Head of caudate nucleus (tissue), 42 donors: ENCODE measurements at places on chromosomes 7 and 10.

GRCh38 chr10:17216901-17217395 lies 11.1 kb upstream of the VIM start:
- DNase-seq, result no peak

GRCh38 chr10:62916141-62916603 lies 100.0 kb upstream of the EGR2 start:
- no peak for DNase-seq

GRCh38 chr10:60309371-60309770 lies 80.3 kb downstream of the ANK3 start:
- no peak for DNase-seq

GRCh38 chr10:128744092-128744491 lies 617.9 kb upstream of the MKI67 start:
- DNase-seq, result no peak

- DNase-seq, result no peak
These were observed 93.5 kb upstream of the GJD4 start for GRCh38 chr10:35511647-35512046.

- DNase-seq, result peak; percentile 93
These were observed 78.4 kb downstream of the RNF216 start for GRCh38 chr7:5702876-5703571.

GRCh38 chr10:118835682-118836326 lies 81.0 kb upstream of the CACUL1 start:
- no peak for DNase-seq

DNA sequence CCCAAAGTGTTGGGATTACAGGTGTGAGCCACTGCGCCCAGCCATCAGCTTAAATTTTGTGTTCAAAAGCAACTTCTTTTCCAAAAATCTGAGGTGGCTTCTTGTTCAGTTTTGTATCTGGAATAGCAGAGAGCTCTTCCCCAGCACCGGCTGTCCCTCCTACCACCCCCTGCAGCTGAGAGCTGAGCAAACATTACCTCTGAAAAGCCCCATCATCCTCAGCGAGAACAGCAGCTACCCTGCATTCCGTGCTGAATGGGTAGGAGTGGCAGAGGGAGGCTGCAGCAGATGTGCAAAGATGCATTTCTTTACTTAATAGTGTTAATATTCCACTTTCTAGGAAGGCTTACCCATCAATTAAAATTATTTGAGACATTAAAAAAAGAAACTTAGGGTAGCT lies 31.8 kb downstream of the CCM2 start:
- DNase-seq, result peak; percentile 83

DNA sequence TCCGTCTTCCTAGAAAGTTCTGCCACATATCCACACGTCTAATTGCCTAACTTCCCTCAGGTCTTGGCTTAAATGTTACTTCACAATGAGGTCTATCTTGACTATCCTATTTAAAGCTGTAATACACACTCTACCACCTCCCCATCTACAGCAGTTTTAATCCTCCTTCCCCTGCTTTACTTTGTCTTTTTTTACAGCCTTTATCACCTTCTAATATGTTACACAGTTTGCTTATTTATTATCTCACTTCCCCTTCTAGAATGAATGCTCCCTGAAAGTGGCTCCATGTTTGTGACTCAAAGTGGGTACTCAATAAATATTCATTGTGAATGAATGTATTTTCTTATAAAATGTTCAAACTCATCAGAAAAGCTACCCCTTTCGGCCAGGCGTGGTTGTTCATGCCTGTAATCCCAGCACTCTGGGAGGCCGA lies 13.6 kb upstream of the MICU1 start:
- no peak for DNase-seq

- DNase-seq, result no peak
These were observed 27.1 kb downstream of the SLF2 start for GRCh38 chr10:100939763-100940344.

DNA sequence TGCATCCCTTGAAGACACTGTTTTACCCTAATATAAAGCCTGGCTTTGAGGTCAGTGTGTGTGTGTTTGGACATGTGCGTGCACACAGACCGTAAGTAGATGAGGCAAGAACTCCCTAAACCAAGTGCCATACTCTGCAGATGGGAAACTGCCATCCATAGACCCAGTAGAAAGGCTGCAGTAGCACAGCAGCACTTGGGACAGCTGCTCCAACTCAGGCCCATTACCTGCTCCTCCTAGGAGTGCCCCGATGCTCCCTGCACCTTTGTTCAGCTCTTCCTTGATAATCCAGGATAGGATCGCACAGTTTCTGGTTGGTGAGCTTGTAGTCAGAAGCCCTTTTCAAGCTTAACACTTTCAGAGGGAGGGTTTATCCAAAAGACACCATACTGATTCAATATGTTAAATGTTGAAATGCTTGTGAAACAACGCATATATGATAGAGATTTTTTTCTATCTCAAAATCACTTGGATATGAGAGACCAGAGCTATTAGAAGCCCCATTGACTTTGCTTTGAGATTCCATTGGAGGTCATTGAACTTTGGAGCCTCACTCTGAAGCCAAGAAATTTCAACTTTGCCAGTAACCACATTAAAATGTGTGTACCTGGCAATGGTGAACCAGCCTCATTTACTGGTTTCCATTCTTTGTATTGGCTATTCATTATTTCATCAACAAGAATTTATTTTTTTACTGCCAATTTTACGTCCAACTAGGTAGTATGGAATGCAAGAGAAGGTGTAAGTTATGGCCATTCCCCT lies 757.0 kb upstream of the GALNT17 start:
- no peak for DNase-seq

DNA sequence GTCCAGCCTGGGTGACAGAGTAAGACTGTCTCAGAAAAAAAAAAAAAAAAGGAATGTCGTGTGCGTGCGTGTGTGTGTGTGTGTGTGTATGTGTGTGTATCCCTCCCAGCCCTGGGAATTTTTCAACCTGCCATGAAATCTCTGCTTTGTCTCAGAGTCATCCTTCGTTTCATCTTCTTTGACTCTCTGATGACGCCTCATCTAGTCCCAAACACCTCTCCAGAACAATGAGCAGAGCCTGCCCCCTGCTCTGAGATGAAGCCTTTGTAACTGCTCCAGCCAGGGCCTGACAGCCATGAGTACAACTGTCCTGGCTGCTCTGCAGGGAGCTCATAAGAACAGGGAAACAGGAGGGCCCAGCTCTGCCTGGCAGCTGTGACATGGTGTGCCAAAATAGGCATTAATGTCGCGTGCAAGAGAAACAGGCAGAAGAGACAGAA lies 149.5 kb downstream of the FAM107B start:
- DNase-seq, result peak; percentile 65

DNA sequence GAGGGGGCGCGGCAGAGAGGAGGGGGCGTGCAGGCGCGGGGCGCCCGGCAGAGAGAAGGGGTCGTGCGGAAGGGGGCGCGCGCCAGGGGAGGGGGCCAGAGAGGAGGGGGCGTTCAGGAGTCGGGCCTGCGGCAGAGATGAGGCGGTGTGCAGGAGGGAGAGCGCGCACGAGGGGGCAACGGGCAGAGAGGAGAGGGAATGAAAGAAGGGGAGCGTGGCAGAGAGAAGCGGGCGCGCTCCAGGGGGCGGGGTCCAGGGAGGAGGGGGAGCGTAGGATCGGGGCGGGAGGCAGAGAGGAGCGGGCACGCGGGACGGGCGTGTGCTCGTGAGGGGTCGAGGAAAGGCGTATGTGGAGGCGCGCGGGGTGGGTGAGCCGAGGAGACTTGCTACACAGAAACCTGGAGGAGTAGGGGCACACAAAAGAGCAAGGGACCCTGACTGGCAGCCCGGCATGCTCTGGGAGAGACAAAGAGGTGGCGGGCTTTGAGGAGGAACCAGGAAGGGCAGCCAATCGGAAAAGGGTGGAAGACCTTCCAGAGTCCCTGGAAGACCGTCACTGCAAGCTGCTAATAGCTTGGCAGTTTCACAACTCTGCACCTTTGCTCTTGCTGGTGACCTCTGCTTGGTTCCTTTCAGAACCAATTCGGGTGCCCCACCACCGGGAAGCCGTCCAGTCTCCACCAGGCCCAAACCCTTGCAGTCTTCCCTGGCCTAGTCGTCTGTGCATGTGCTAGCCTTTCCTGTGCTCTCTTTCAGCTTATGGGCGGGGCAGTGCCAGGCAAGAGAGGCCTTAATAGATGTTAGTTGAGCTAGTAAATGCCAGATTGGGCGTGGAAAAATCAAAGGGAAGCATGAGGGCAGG lies 639 bp downstream of the DYDC2 start:
- peak; percentile 64 for DNase-seq

DNA sequence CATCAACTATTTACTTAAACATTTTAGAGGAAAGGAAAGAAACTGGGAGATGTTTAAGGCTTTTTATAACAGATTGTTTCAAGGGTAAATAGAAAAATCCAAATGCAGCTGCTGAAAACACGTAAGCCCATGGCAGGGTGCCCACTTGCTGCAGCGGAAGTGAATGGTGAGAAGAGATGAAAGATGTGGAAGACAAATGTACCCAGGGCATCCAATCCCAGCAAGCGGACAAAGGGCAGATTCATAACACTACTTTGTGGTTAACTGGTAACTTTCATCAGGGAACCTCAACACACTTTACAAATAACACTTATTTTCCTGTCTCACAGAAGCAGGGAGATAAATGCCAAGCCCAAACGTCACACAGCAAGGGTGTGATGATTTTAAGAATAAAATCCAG lies 358.4 kb downstream of the KCNMA1 start:
- peak; percentile 46 for DNase-seq

GRCh38 chr7:54015251-54015650 lies 526.9 kb upstream of the VSTM2A start:
- DNase-seq, result no peak

DNA sequence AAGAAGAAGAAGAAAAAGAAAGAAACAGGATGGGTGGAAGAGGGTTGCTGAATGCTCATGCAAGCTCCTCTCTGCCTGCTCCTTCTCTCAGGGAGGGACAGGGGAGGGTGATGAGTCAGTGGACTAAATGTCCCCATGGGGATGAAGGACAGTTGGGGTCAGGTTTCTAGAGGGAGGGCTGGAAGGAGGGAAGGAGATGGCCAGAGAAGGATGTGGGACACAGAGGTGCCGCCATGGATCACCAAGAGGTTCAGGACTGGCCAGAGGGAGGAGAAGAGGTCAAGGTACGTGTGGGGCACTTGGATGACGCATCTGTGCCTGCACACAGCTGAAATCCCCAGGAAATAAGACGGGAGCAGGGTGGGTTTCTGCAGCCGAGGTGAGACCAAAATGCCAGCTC lies 88.9 kb upstream of the GTF2I start:
- DNase-seq, result no peak

- DNase-seq, result no peak
These were observed 11.1 kb upstream of the HERPUD2 start for GRCh38 chr7:35705932-35706461.

GRCh38 chr10:44011603-44011981 lies 362.9 kb upstream of the ZNF32 start:
- no peak for DNase-seq

DNA sequence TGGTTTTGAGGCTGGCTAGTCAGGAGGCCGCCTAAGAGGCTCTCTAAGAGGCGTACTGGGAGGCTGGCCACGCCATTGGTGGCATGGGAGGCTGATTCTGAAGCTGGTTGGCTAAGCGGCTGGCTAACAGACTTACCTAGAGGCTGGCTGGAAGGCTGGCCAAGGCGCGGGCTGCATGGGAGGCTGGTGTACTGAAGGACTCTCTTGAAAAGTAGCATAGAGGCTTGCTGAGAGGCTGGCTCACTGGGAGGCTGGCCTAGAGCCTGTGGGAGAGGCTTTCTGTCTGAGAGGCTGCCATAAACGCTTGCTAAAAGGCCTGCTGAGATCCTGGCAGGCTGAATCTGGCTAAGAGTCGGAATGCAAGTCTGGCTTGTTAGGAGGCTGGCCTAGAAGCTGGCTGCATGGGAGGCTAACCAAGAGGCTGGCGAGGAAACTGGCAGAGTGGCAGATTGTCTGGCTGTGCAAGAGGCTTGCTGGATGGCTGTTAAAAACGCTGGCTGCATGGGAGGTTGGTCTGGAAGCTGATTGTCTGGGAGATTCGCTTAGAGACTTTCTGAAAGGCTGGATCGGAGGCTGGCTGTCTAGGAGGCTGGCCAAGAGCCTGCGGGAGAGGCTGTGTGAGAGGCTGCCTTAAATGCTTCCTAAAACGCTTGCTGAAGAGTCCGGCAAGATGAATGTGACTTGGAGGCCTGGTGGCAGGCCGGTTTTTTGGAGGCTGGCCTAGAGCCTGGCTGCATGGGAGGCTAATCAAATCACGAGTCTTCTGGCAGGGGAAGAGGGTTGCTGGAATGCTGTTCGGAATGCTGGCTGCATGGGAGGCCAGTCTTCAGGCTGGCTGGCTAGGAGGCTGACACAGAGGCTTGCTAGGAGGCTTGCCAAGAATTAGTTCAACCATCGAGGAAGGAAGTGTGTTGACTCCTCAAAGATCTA lies 134.2 kb downstream of the OR13A1 start:
- DNase-seq, result no peak

DNA sequence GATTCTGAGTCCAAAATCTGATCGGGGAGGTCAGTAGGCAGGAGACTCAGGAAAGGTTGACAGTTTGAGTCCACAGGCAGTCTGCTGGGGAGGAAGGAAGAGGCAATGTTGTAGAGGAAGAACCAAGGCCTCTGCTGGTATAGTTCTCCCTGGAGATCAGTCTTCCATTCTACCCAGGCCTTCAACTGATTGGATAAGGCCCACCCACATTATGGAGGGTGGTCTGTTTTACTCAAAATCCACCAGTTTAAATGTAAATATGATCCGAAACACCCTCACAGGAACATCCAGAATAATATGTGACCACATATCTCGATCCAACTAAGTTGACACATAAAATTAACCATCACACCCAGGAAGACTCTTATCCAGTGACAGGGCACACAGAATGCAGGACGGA lies 425.3 kb upstream of the ZMIZ1 start:
- DNase-seq, result no peak

GRCh38 chr7:45328403-45328981 lies 170.9 kb downstream of the RAMP3 start:
- no peak for DNase-seq

GRCh38 chr7:47267346-47267745 lies 314.6 kb downstream of the TNS3 start:
- DNase-seq, result no peak

DNA sequence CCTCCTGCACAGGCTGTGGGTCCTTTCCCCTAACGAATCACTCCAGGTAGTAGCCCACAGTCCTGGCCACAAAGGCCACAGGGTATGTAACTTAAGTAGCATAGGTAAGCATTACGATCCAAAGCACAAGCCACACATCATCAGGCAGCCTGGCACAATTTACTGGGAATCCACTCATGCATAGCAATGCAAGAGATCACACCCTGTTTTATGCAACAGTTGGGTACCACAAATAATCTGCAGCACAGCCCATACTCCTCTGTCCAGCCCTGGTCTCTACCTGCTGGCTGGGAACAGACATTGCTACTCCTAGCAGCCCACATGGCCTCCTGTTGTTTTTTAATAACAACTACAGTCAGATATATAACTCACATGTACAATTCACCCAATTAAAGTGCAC lies 34.3 kb downstream of the SRPK2 start:
- DNase-seq, result no peak

- no peak for DNase-seq
These were observed 26.5 kb downstream of the SNX8 start for GRCh38 chr7:2287745-2288144.
